ENCODE measurements at places on chromosomes 5 and 9. TPM values are rescaled to one million over a fixed set of nuclear protein-coding genes. Genes with fewer than 3 reads are reported as not detected.

PCA3 gene
- total RNA-seq: not detected

FOXD1 gene
- 10.4 TPM for total RNA-seq

BSPRY gene
- not detected for total RNA-seq

OMD gene
- total RNA-seq: 0.81 TPM

GAS1 gene
- total RNA-seq: 2.3 TPM

GMCL2 gene
- not detected for total RNA-seq

TAF11L6 gene
- total RNA-seq: not detected

Data from SJSA1 (cell line).